SIG-M5 (cell line): ENCODE measurements at places on chromosomes 2 and 18.

DNA sequence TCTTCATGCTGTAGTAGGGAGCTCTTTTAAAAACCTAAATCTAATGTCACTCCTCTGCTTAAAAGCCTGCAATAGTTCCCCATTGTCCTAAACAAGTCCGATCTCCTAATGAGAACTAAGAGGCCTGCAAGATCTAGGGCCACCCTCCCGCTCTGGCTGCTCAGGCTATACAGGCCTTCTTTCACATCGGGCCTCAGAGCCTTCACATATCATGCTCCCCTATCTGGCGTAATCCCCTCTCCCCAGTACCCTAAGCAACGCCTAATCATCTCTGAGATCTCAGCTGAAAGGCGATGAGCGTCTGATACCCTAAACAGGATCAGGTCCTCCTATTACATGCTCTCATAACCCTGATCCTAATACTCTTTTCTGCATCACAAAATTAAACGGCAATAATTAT, 1.9 kb downstream of the MAP4K3 start:
- no peak for DNase-seq

DNA sequence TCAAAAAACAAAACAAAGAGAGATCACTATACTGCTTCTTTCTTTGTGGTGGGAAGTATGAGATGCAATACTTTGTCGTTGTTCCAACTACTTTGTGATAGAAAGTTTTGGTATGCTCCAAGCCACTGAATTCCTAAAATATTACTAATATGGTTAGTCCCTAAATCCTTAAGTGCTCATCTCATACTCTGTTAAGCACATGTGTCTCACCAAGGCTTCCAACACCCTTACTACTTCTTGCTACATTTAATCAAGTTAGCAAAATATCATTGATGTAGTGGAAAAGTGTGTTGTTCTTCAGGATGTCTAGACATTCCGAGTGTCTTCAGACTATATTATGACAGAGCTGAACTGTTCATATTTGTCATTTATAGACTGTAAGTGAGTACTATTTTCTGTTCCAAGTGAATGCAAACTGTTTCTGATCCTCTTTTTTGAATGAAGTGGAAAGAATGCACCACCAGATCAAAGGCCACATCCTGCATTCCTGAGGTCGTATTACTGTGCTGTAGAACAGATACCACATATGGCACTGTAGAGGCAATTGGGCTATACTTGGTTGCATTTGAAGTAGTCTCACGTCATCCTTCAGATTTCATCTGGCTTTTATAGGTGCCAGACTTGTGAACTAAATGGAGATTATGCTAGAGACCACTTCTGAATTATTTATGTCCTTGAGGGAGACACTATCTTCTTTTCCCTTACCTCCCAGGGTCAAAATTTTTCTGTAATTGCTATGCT, 298.4 kb upstream of the ZNF521 start:
- no peak for DNase-seq

DNA sequence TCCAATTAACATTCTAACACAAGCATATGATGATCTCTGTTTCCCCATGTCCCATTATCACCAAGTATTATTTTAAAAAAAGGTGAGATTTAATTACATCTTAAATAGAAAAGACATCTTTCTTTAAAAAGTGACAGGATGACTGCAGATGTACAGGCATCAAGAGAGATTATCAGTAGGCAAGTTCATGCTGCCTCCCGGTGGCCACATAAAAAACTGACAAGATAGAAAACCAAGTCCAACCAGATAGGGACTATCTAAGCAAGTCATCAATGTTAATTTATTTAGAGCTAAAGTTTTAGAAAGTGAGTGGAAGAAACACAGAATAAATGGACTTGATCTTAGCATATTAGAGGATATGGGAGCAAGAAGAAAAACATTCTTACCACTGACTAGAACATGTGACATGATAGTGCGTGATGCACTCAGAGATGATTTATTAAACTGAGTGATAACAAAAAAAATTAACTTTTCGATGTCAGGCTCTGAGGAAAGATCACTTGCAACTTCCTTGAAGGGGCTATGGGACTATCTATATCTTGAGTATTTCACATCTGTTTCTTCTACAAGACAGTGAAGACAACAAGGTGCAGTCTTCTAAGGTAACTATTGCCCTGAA, 5.4 kb upstream of the TDRD15 start:
- no peak for DNase-seq

DNA sequence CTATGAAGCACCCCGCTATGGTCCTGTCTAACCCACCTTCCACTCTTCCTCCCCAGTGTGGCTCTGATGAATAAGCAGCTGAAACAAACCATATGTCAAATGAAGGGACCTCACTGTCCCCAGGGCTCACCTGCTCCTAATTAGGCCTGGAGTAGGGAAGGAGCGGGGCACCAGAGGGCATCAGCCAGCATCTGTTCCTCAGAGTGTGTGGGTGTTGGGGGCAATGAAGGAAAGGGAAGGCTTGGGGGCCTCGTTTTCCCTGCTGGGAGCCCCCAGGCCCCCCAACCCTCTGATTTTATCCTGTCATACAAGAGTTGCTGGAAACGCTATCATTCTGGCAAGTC, 274.7 kb downstream of the HAUS1 start:
- no peak for DNase-seq

DNA sequence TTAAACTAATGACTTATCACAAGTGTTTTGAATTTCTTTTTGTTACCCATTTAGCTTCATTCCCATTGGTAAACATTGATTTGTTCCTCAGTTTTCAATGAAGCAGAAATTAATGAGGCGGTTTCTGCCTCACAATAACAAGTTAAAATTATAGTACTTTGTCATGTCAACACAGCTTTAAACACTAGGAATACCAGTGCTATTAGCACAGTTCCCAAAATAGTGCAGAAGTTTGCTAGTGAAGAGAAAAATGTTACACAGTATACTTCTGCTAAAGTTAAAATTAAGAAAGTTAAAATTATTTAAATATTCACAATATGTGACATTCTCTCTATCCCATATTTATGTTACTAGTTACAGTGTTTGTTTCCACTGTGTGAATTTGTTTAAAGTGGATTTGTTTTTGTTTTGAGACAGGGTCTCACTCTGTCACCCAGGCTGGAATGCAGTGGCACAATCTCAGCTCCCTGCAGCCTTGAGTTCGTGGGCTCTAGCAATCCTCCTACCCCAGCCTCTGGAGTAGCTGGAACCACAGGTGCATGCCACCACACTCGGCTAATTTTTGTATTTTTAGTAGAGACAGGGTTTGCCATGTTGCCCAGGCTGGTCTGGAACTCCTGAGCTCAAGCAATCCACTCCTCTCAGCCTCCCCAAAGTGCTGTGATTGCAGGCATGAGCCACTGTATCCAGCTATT, 3.8 kb upstream of the CHN1 start:
- no peak for DNase-seq

DNA sequence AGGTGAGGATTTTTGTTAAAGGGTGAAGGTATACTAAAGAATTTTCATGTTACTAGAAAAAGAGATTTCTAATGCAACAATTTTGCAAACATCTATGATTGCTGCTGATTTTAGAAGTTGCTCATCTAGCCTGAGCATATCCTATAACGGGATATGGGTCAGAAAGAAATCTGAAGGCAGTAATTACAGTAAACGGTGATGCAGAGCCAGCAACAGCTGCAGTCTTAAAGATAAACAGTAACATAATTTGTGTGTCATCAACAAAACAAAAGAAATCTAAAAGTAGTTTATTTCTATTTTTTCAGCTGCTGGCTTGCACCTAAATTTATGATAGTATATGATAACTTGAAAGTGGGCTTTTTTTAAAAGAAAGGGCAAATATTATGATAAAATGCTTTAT, 215.7 kb downstream of the SLC4A10 start:
- no peak for DNase-seq

GRCh38 chr2:88885679-88886416, 194.4 kb downstream of the RPIA start:
- no peak for DNase-seq

DNA sequence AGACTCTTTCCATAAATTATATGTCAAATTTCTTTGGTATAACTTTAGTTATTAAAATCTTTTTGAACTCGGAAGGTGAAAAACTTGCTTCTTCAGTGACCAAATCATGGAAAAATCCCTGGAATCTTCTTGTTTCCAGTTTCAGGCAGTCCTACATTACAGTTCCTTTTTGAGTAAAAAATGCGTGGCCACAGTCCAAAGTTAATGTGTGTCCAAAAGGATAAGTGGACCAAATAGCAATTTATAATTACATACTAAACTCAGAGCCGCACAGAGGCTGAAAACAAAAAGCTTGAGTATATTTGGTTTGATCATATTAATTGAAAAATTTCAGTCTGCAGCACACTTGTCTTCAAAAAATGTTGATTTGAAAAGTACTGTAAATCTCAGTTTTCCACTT, 28.4 kb upstream of the DYNC2LI1 start:
- no peak for DNase-seq

GRCh38 chr2:221571551-221572218, 419 bp downstream of the EPHA4 start:
- no peak for DNase-seq

DNA sequence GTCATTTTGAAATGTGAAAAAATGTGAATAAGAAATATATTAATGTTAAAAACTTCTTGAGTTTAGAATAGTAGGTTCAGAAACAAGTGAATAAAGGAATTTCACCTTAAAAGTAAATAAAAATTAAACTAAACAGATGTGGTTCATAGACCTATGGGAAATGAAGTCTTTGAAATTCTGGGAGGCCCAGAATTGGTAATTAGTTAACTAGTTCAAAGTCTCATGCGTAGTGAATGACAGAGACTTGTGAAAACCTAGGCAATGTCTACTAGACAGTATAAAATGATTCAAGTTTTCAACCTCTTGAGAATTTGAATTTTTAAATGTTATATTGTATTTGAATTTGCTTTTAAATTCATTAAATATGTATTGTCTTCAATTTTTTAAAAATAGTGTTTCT, 32.6 kb upstream of the AAK1 start:
- DNase-seq = no peak

DNA sequence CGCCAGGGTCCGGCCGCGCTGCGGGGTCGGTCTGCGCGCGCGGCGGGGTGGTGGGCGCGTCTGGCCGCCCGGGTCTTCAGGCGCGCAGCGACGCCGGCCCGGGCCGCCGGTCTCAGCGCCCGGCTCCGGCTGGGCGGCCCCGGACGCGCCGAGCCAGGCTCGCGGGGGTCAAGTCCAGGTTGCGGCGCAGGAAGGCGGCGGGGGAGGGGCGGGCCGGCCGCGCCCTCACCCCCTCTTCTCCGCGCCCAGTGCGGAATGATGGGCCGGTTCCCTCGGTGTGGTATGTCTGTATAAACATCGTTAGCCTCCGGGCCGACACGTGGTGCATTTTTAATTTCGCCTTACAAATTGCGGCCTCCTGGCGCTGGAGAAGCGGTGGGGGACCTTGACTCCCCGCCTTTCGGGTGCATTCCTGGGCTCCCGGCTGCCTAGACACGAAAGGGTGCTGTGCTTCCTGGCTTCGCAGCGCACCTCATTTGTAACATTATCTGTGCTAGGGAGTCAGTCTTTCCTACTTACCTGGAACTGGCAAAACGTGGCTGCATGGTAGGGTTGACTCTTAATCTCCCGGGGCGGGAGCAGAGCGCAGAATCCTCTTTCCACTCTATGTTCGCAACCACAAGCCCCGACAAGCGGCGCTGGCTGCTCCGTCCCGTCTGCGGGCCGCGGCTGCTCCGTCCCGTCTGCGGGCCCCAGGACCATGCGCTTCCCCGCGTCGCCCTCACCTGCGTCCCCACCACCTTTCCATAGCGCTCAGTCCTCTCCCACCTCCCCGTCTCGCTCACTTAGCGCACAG, 69.0 kb downstream of the CTAGE1 start:
- DNase-seq = no peak

DNA sequence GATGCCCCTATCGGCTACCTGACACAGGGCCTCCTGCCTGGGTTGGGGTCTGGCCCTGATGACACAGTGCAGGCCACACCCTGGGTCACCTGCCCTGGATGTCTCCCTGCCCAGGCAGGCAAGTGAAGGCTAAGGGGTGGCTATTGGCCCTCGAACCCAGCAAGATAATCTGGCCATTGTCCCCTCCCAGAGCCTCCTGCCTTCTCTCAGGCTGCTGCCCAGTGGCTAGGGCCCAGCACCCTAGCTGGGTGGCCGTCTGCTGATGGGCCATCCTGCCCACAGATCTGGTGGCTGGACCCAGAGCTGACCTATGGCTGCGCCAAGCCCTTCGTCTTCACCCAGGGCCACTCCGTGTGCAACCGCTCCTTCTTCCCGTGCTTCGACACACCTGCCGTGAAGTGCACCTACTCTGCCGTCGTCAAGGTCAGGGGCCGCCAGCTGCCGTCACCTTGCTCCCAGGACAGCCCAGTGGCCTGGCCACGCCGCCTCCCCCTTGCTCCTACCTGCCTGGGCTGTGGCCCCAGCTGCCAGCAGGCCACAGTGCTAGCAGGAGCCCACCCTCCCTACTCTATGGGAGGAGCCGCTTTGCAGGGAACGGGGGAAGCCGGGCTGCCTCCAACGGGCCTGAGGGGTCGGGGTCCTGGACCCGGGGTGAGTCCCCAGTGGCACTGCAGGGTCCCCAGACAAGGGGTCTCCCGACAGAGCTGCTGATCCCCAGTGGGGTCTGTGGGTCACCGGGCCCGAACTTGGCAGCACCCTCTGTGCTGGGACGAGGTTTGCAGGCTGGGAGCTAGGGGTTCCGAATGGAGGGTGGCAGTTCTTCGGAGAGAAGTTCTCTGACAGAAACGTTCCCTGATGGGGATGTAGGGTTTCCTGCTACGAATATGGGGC, 4.1 kb downstream of the RNPEPL1 start:
- DNase-seq = no peak

DNA sequence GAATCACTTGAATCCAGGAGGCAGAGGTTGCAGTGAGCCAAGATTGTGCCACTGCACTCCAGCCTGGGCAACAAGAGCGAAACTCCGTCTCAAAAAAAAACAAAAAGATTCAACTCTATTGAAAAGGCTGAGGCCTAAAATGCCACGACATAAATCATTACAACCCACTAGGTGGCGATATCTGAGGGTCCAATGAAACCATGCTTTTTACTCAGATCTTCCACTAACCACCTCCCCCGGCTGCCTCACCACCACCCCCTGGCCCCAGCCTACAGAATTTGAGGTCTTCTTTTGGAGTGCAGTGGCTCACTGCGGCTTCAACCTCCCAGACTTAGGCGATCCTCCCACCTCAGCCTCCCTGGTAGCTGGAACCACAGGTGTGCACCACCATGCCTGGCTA, 57.5 kb downstream of the AP1S3 start:
- peak; percentile 11 for DNase-seq

GRCh38 chr18:22132258-22132657, 37.1 kb upstream of the GATA6 start:
- DNase-seq = no peak

GRCh38 chr2:27407798-27408491, 1.4 kb downstream of the PPM1G start:
- no peak for DNase-seq
